Brain (organoid and tissue), 16 donors: ENCODE measurements at places on chromosomes 2 and 18.

- no peak for DNase-seq
Measured at GRCh38 chr2:180947208-180947689, 33.2 kb upstream of the UBE2E3 start.

DNA sequence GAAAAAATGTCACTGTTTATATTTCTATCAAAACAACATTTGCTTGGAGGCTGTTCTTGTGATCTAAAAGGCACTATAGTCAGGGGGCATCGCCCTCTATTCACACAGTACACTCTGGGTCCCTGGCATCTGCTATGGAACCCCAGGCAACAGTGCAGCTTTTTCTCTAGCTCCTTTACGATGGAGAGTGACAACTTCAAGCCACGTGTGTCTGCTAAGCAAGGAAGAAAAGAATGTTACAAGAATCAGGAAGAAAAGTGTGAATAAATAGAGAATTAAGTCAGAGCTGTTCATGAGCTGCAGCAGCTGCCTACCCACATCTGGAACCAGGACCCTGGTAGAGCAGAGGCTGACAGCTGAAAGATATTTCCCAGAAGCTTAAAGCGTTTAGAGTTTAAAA, 11.2 kb downstream of the RND3 start:
- no peak for DNase-seq

DNA sequence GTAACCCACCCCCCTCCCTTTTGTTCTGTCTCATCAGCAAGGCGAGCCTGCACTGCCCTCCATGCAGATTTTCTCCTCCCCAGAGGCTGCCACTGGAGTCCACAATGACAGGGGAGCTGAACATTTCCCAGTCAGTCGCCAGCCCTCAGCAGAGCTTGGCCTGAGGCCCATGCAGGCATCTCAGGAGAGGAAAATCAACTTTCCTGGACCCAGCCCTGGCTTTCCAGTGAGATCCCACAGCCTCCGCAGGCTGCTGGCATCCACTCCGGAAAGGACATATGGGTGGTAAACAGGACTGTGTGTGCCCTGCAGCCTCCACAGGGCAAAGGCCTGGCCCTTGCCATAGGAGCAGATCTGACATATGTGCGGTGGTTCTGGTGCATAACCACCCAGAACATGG, 253.8 kb downstream of the TNS1 start:
- DNase-seq, result no peak

- DNase-seq, result peak; percentile 84
Measured at GRCh38 chr2:229714736-229715541, 584 bp upstream of the DNER start.
